ENCODE measurements at places on chromosomes 6 and 20.

DNA sequence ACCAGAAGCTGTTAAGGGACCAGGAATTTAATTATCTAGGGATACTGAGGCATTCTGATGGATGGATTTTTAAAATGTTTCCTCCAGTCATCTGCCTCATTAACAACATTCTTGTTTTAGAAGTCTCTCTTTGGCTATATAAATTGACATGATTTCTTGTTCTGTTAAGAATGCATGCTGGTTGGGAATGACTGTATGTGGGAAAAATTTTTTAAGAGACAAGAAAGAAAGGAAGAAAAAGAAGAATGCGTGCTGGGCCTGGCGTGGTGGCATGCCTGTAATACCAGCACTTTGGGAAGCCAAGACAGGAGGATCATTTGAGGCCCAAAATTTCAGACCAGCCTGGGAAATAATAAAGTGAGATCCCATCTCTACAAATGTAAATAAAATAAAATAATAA lies 203.6 kb downstream of the GJA1 start:
- no peak for DNase-seq

DNA sequence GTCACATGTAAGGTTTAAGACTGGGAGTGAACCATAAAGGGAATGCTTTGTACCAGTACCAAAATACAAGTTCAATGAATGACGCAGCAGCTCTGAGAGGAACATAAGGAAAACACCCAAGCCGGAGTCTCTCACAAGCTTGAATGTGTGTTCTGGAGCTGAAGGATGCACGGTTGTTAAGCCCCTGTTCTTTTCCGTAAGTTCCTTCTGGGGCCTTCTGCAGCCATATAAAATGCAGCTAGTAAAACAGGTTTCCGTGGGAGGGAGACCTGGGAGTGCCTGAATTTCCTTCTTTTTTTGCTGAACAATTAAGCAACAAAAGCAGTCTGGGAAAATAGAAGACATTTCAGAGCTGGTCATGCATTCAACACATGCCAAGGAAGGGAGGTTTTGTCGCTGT lies 73.2 kb upstream of the JAG1 start:
- DNase-seq, result no peak

DNA sequence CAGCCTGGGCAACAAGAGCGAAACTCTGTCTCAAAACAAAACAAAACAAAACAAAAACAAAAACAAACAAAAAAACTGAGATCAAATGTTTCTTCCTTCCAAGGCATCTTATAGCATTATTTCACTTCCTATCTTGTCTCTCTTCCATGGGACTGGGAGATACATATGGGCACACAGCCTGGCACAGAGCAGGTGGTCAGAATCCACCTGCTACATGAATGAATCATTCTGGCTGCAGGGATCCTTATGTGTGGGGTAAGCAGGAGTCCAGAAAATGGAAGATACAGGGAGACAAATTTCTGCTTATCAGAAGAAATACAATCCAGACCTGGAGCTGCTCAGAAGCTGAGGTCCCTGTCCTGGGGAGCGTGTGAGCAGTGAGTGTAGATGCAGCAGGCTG lies 18.2 kb upstream of the CCM2L start:
- DNase-seq, result no peak

GRCh38 chr6:52706001-52706400 lies 35.1 kb downstream of the TMEM14A start:
- no peak for DNase-seq

- no peak for DNase-seq
Measured at GRCh38 chr6:56959938-56960337, 5.0 kb downstream of the BEND6 start.

- DNase-seq, result no peak
Measured at GRCh38 chr20:4962241-4962855, 39.0 kb downstream of the SLC23A2 start.

DNA sequence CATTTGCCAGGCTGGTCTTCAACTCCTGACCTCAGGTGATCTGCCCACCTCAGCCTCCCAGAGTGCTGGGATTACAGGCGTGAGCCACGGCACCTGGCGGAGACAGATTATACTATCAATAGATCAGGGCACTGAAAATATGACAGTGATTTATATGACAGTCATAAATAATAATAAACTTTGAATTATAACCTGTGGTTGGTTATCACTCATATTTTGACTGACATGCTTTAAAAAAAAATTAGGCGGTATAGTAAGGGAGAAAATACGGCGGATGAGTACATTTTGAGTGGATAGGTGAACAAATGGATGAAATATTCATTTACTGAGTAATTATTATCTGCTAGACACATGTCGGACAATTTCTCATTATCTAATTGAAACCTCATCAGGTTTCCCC lies 28.8 kb downstream of the TMEM244 start:
- DNase-seq, result no peak

DNA sequence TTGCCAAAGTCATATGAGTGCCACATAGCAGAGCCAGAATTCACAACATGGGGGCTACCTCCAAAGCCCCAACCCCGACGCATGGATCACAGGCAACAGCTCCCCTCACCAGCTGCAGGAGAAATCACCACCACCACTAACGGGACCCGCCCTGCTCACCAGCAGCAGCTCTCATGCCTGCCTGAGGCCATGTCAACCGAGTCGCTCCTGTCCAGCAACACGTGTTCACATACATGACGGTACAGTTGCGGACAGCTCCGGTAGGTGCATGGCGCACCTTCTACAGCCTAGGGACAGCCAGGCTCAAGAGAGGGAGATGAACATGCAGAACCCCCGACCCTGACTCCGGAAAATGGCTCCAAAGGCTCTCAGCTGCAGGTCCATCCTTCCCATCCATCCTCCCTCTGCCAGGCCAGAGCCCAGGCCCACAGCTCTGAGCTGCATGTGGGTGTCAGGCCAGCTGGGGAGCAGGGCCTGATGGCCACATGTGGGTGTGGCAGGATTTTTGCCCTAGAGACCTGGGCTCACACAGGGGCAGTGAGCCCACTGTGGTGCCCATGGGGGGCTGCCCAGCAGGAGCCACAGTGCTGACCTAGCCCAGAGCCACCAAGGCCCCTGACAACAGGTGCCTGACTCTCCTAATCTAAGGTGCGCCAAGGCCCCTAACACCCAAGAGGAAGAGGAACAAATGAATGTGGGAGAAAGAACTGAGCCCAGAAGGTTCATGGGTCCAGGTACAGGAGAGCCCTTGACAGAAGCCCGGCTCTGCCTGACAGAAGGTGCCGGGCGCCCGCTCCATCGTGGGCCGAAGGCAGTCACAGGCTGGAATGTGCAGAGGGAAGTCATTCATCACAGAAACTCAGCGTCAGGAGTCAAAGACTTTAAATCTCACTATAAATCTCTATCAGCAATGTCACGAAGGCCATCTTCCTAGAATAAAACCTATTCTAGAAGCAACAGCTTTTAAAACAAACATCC lies 10.5 kb downstream of the RPS6KA2 start:
- no peak for DNase-seq

Measured in cerebellar nuclear complex (tissue), 1 donor.